Mesothelial cell of epicardium (in vitro differentiated cells): ENCODE measurements at places on chromosomes 1 and 21. TPM values are rescaled to one million over a fixed set of nuclear protein-coding genes. Genes with fewer than 3 reads are reported as not detected.

- H3K4me1 ChIP-seq = peaks cover 92% of the 10 kb centered on the region
- no peak overlapping the region for H3K4me3 ChIP-seq
- no peaks in the 10 kb centered on the region for H3K27me3 ChIP-seq
- no peaks in the 10 kb centered on the region for H3K36me3 ChIP-seq
Observed at GRCh38 chr1:232617237-232617636, 12.7 kb downstream of the SIPA1L2 start.

GRCh38 chr1:218284377-218284916 is 646 bp upstream of the RRP15 start:
- no peak for DNase-seq
- peak overlapping the region; percentile 98 for H3K4me3 ChIP-seq
- H3K27me3 ChIP-seq = peaks cover 3% of the 10 kb centered on the region

- peaks cover 2% of the 10 kb centered on the region for H3K4me1 ChIP-seq
- H3K27me3 ChIP-seq = peaks cover 23% of the 10 kb centered on the region
- H3K4me3 ChIP-seq = no peak overlapping the region
- no peaks in the 10 kb centered on the region for H3K36me3 ChIP-seq
- DNase-seq = no peak
- H3K27ac ChIP-seq = no peak overlapping the region
Observed at GRCh38 chr1:117686907-117687306, 81.1 kb downstream of the TENT5C start.

DNA sequence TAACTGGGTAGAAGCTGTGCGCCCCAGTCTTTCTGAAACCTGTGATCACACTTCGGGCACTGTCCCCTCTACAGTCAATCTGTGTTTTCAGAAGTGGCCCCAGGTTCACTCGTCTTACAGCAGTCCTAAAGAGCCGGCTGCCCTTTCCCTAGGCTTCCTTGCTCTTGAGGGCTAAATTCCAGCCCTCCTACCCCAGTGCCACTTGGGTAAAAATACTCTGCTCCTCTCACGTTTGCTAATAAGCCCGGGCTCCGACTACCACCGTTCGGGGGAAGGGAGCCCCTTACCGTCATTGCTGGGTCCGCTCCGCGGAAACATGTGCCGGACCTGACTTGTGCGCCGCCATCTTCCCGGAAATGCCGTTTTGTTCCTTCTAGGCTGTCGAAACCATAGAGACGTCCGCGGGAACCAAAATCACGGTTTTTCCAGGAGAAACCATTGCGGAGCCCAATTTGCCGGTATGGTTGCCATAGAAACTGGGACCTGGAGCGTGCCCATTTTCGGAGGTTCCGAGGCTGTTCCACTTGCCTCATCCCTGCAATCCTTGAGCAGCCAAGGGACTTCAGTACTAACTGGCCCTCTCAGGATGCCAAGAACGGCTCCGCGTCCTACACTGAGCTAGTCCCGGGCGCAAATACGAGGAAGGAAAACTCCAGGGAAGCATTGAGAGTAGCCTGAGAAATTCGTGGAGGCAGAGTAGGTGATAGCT is at the start of gene GPATCH4:
GPATCH4 (minus strand) TSS at position 358 of the 709 bp plus-strand sequence.
- no peaks in the 10 kb centered on the region for H3K27me3 ChIP-seq
- DNase-seq = peak; percentile 71
- peaks cover 11% of the 10 kb centered on the region for H3K36me3 ChIP-seq
- peak within 1 kb of the TSS; percentile 97 for H3K4me3 ChIP-seq

GRCh38 chr1:8671306-8671917 is 146.0 kb downstream of the RERE start:
- no peak for DNase-seq
- H3K4me3 ChIP-seq = no peak overlapping the region
- peaks cover 56% of the 10 kb centered on the region for H3K4me1 ChIP-seq

- no peaks in the 10 kb centered on the region for H3K36me3 ChIP-seq
- peak; percentile 25 for DNase-seq
- peaks cover 7% of the 10 kb centered on the region for H3K27me3 ChIP-seq
- no peaks in the 10 kb centered on the region for H3K4me1 ChIP-seq
Observed at GRCh38 chr21:43210454-43211071, 41.8 kb downstream of the CRYAA start.

DNA sequence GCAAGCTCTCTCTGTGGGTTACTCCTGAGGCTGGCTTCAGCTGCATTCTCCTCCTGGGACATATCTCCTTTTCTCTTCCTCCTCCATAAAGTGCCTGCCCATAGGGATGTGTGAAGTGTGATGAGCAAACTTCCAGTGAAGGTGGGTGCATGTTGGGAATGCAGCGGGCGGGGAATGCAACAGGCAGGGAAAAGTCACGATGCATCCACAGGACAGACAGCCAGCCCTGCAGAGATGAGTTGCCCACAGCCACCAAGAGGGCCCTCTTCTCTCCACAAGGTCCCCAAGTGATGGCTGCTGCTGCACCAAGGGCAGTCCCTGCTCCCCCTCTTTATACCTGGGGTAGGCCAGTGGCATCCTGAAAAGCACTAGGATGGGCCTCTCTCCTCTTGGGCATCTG is 33.6 kb upstream of the RNF187 start:
- H3K27ac ChIP-seq = no peak overlapping the region
- H3K27me3 ChIP-seq = no peaks in the 10 kb centered on the region
- no peak overlapping the region for H3K4me3 ChIP-seq
- no peak for DNase-seq
- H3K36me3 ChIP-seq = no peaks in the 10 kb centered on the region

DNA sequence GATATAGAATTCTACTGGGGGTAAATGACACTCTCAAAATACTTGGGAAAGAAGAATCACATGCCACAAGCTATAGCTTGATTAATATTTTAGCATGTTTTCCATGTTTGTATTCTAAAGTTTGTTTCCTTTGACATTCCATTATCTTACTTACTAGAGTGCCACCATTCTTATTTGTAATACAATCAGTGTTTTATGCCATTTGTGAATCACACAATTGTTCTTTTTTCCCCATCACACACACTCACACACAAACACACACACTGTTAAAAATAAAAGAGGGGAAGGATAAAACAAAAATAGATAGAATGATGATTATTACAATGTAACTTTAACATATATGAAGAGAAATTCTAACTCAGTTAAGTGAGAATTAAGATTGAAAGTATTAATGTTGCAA is 16.0 kb upstream of the TEKT2 start:
- no peaks in the 10 kb centered on the region for H3K36me3 ChIP-seq
- DNase-seq = no peak
- no peaks in the 10 kb centered on the region for H3K27me3 ChIP-seq
- no peaks in the 10 kb centered on the region for H3K4me1 ChIP-seq

- H3K4me3 ChIP-seq = no peak overlapping the region
- no peak overlapping the region for H3K27ac ChIP-seq
- H3K27me3 ChIP-seq = no peaks in the 10 kb centered on the region
- no peaks in the 10 kb centered on the region for H3K36me3 ChIP-seq
- H3K4me1 ChIP-seq = peaks cover 69% of the 10 kb centered on the region
Observed at GRCh38 chr1:224879162-224879803, 50.2 kb upstream of the DNAH14 start.

DNA sequence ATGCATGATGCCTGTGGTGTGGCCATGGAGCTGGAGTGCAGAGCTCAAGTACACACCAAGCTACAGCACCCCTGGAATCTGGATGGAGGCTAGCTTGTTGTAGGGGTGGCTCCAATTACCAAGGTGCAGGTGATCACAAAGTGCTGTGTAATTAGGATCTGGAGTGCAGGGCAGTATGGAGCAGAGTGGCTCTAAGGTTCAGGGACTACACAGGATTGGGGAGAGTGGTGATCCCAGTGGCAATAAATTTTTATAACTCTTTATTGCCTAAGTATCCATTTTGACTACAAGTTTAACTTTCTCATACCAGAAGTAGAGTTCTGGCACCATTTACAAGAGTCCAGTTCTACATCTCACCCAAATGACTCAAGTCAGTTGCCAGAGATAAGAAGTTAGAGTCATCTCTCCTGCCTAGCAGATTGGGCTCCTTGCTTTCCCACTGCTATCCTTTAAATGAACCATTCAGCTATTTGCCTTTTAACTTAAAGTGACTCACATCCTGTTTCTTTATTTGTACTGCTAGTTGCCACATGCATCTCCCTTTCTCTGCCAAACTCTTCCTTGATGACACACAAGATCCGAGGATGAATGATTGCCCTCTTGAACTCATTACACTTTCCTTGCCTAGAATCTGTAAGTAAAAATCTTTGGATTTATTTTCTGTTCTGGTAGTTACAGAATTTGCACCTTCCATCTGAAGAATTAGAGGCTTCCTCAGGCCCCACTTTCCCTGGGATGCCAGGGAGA is 427.2 kb downstream of the KCNT2 start:
- no peaks in the 10 kb centered on the region for H3K27me3 ChIP-seq
- no peak overlapping the region for H3K27ac ChIP-seq
- DNase-seq = no peak
- H3K4me1 ChIP-seq = peaks cover 4% of the 10 kb centered on the region
- H3K4me3 ChIP-seq = no peak overlapping the region

GRCh38 chr1:53047737-53048736 is 14.0 kb upstream of the PODN start:
- H3K27me3 ChIP-seq = no peaks in the 10 kb centered on the region
- H3K4me3 ChIP-seq = no peak overlapping the region
- H3K27ac ChIP-seq = no peak overlapping the region
- DNase-seq = no peak
- H3K36me3 ChIP-seq = peaks cover 16% of the 10 kb centered on the region
- peaks cover 35% of the 10 kb centered on the region for H3K4me1 ChIP-seq

DNA sequence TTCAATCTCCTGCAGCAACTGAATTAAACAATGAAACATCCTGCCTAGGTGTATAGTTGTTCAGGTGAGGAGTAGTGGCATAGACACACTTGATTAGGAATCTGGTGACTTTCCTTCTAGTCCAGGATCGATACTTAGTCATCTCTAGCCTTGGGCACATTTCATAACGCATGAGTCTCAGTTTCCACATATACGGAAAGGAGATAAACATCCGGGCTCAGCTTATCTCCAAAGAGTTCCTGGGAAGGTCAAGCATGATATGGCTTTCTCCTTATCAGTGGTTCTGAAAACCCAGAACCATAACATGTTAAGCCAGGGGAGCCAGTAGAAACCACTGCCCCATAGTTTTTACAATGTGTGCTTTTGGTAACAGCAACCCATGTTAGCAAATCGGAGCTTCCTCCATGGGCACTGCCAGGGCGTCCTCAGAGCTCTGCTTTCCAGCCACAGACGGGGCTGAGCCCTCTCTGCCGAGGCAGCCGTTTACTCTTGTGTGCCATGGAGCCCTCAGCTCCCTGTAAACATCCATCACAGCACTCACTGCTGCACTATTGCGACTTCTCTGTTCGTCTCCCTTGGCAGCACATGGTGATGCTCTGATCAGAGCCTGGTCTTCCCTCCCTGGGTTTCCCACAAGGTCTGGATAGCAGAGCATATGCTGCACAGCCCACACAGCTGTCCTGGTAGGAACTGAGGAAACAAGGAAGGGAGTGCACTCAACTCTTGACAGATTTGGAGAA is 34.6 kb downstream of the RUNX1 start:
- H3K4me1 ChIP-seq = peaks cover 8% of the 10 kb centered on the region
- no peak overlapping the region for H3K4me3 ChIP-seq
- DNase-seq = no peak
- H3K27ac ChIP-seq = no peak overlapping the region
- H3K27me3 ChIP-seq = peaks cover 2% of the 10 kb centered on the region

- H3K27ac ChIP-seq = no peak overlapping the region
- H3K36me3 ChIP-seq = no peaks in the 10 kb centered on the region
- no peaks in the 10 kb centered on the region for H3K4me1 ChIP-seq
- DNase-seq = no peak
Observed at GRCh38 chr1:49523764-49524163, 500.0 kb downstream of the AGBL4 start.

GRCh38 chr1:240188139-240188538 is 96.5 kb downstream of the FMN2 start:
- H3K27me3 ChIP-seq = peaks cover 53% of the 10 kb centered on the region
- H3K4me1 ChIP-seq = peaks cover 2% of the 10 kb centered on the region
- no peak for DNase-seq

GRCh38 chr21:15291621-15292266 is 226.9 kb upstream of the NRIP1 start:
- H3K4me3 ChIP-seq = no peak overlapping the region
- DNase-seq = no peak
- no peaks in the 10 kb centered on the region for H3K36me3 ChIP-seq
- peak overlapping the region; percentile 47 for H3K27ac ChIP-seq
- H3K4me1 ChIP-seq = peaks cover 30% of the 10 kb centered on the region

GRCh38 chr1:164880199-164880598 is 321.2 kb downstream of the PBX1 start:
- no peak for DNase-seq
- no peaks in the 10 kb centered on the region for H3K4me1 ChIP-seq
- H3K36me3 ChIP-seq = peaks cover under 1% of the 10 kb centered on the region
- H3K27me3 ChIP-seq = no peaks in the 10 kb centered on the region
- H3K27ac ChIP-seq = no peak overlapping the region
- H3K4me3 ChIP-seq = no peak overlapping the region

DNA sequence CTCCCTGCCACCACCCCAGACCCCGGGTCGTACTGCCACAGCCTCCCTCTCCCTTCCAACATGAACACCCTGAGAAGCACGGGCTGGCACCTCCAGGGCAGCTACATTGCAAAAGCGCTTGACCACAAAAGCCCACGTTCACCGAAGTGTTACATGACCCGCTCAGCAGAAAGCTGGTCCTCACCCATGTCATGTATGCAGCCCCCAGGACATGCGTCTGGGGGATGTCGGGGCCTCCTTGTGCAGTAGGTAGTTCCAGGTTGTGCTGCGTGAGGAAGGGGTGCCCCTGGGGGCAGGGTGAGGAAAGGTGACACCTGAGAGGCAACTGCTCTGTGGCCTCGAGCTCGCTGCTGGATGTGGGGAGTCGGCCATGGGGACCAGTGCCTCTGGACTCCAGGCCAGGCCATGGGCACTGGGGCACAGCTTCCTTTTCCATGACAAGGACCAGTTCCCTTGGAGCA is 102.0 kb upstream of the C1orf174 start:
- DNase-seq = no peak
- no peak overlapping the region for H3K4me3 ChIP-seq
- no peak overlapping the region for H3K27ac ChIP-seq
- H3K36me3 ChIP-seq = no peaks in the 10 kb centered on the region
- H3K4me1 ChIP-seq = no peaks in the 10 kb centered on the region

DNA sequence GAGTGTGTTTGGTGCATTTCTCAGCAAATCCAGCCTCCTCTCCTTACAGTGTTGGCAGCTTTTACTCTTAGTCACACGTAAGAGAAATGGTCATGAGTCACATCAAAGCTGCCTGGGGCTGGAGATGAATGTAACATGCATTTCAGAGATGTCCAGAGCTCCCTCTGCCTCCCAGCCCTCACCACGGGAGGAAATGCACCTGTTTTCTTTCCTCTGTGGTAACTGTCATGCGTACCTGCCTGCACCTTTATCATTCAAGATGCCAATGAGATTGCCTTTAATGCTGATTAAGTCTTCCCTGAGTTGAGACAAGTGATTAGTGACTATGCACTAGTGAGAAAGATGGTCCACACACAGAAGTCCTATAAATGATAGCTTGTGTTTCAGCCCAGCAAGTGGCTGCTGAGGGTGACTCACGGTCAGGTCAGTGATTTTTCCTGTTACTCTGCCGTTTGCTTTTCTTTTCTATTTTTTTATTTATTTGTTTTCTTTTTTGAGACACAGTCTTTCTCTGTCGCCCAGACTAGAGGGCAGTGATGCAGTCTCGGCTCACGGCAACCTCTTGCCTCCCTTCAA is 277.3 kb upstream of the FMN2 start:
- no peaks in the 10 kb centered on the region for H3K36me3 ChIP-seq
- H3K4me3 ChIP-seq = no peak overlapping the region
- H3K27me3 ChIP-seq = no peaks in the 10 kb centered on the region
- H3K4me1 ChIP-seq = peaks cover 38% of the 10 kb centered on the region
- H3K27ac ChIP-seq = peak overlapping the region; percentile 36
- no peak for DNase-seq

Gene SELP
- 0.49 to 0.65 TPM (median 0.61 TPM) in 3 replicates for total RNA-seq

Gene BSDC1
- 73.4 to 74.8 TPM (median 74.6 TPM) in 3 replicates for total RNA-seq

Gene RHBG
- total RNA-seq = 0.88 to 1.2 TPM (median 0.92 TPM) in 3 replicates

Gene RGS18
- not detected in 3 replicates for total RNA-seq

Gene DNM3
- 4.7 to 5.0 TPM (median 4.9 TPM) in 3 replicates for total RNA-seq
